Small intestine (tissue), 16 donors: ENCODE measurements at places on chromosomes 12 and 14. TPM values are rescaled to one million over a fixed set of nuclear protein-coding genes. Genes with fewer than 3 reads are reported as not detected.
A peak's percentile ranks its signal among the peaks of the same experiment; 100 is the strongest.

The KCNA5 gene
- polyA plus RNA-seq, result not detected

DNA sequence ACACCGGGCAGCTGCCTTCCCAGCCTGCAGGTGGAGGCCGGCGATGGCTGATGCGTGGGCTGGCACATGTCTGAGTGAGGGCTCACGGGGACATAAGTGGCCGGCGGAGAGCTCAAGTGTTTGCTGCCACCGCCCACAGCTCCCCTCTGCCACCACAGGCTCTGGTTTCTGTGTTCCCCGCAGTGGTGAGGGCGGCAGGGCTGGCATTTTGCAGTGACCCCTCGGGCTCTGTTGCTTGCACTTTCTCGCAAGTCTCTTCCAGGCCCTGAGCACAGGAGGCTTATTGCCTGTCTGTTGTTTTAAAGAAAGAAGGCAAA, 271.0 kb upstream of the RTL1 start:
- DNase-seq, result no peak

DNA sequence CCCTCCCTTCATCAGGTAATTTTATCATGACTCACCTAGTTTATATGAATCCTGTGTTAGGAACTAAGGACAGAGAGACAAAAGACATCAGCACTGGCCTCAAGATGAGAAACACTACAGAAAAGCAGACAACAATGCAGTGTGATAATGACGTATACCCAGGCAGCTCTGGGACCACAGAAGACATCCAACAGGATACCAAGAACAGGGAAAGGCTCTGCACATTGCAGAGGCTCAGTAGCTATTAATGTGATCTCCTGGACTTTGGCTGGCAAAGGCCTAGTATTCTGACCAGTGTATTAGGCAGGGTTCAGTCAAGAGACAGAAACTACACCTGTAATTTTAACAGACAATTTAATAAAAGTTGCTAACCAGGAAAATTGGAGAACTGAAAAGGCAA, 39.7 kb downstream of the CDK17 start:
- peak; percentile 60 for DNase-seq

The RASSF9 gene
- polyA plus RNA-seq, result 0.45 TPM

The HHIPL1 gene
- 0.69 TPM for polyA plus RNA-seq

The PHETA1 gene
- 47.2 TPM for polyA plus RNA-seq
